ENCODE measurements at places on chromosomes 1 and 21.

- DNase-seq, result no peak
These were observed 86.8 kb upstream of the LBR start for GRCh38 chr1:225514671-225515081.

DNA sequence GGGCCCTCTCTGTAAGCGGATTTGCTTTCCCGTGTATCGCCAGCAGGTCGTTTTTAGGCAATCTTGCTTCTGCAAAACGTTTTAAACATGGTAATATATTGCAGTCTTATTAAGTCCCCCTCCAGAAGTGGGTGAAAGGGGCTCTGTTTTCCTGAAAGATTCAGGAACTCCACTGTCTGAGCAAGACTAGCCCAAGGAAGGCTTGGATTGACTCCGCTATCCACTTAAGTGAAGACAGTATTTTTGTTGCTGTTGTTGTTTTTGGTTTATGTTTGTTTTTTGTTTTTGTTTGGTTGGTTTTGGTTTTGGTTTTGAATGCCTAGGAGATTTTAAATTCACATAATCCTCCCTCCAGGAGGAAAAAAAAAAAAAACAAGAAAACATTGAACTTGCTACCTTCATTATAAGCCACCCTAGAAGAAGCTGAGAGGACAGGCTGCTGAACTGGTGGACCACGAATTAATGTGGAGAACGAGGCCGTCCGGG lies 29.1 kb upstream of the NFIA start:
- no peak for DNase-seq

DNA sequence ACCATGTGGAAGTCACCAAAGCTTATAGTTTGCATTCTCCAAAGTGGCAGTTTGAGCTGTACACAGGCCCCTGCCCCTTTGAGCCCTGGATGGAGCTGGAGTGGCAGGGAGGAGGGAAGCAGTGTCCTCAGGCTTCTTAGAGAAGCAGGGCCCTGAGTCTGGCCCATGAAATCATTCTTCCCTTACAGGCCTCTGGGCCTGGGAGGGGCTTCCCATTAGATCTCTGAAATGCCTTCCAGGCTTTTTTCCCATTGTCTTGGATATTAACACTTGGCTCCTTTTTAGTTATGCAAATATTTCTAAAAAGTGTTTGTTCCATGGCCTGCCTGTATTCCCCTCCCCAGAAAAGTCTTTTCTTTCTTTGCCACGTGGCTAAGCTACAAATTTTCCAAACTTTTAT lies 10.0 kb upstream of the TRIM67 start:
- DNase-seq, result no peak

- DNase-seq, result no peak
These were observed 89.1 kb downstream of the SSBP3 start for GRCh38 chr1:54317084-54317483.

GRCh38 chr1:236887081-236887480 lies 92.0 kb downstream of the MTR start:
- DNase-seq, result no peak

GRCh38 chr1:150511985-150512660 lies 3.4 kb upstream of the FALEC start:
- DNase-seq, result no peak
